AG10803 (cell line): ENCODE measurements at places on chromosomes 2 and 18.
A peak's percentile ranks its signal among the peaks of the same experiment; 100 is the strongest.

GRCh38 chr2:174771631-174772471 is 7.6 kb upstream of the CHRNA1 start:
- peak; percentile 91 for DNase-seq

- no peak for DNase-seq
Observed at GRCh38 chr18:65352186-65352585, 398.6 kb upstream of the CDH7 start.

DNA sequence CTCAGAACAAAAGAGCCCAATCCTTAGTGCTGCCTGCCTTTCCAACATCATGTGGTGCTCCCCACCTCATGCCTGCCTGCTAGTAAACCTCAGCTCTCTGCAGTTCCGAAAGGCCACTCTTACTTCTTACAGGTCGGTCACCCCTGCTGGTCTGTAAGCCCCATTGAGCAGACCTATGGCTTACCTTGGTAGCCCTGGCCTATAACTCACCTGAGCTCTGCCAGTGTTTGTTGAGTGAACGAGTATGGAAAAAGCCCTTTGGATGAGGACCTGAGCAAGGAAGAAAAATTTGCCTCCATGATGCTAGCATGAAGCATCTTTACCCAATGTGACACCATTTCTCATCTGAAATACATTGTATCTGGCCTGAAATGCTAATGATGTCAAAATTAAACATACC is 83.3 kb downstream of the LIPG start:
- DNase-seq = no peak

DNA sequence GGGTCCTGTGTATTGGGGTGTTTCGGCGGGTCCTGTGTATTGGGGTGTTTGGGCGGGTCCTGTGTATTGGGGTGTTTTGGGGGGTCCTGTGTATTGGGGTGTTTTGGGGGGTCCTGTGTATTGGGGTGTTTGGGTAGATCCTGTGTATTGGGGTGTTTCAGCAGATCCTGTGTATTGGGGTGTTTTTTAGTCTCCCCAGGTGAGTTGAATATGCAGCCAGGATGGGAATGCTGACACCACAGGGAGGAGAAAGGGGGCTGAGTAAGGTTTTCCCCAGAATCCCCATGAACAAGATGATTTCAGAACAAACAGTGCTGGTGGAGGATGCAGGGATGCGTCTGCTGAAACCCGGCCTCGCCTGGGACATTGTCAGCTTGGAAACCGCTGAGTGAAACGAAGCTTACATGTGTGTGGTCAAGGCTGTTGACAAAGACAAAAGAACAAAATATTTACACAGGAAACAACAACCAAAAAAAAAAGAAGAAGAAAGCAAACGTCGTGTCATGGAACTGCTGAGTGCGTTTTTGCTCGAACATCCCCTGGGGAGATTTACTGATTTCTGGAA is 88.5 kb upstream of the ODC1 start:
- no peak for DNase-seq

- DNase-seq = peak; percentile 73
Observed at GRCh38 chr2:191631754-191632153, 46.2 kb upstream of the NABP1 start.

DNA sequence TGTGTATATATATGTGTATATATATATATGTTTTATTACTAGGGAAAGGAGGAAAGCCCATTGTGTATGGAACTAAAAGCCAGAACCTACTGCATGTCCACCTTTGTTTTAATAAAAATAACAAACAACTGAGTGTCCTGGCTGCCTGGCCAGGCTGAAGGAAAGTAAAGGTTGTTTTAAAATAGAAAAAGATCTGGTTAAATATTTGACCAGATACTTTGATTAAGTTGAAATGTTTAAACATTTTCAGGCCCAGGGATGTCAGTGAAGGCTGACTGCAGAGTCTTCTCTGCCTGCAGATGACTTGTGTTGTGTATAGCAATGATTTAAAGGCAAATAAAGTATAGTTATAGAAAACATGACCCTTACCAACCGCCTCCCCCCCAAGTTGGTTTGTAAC is 22.8 kb downstream of the SPTBN1 start:
- DNase-seq = no peak

GRCh38 chr2:102592601-102593000 is 26.8 kb upstream of the SLC9A2 start:
- DNase-seq = no peak

DNA sequence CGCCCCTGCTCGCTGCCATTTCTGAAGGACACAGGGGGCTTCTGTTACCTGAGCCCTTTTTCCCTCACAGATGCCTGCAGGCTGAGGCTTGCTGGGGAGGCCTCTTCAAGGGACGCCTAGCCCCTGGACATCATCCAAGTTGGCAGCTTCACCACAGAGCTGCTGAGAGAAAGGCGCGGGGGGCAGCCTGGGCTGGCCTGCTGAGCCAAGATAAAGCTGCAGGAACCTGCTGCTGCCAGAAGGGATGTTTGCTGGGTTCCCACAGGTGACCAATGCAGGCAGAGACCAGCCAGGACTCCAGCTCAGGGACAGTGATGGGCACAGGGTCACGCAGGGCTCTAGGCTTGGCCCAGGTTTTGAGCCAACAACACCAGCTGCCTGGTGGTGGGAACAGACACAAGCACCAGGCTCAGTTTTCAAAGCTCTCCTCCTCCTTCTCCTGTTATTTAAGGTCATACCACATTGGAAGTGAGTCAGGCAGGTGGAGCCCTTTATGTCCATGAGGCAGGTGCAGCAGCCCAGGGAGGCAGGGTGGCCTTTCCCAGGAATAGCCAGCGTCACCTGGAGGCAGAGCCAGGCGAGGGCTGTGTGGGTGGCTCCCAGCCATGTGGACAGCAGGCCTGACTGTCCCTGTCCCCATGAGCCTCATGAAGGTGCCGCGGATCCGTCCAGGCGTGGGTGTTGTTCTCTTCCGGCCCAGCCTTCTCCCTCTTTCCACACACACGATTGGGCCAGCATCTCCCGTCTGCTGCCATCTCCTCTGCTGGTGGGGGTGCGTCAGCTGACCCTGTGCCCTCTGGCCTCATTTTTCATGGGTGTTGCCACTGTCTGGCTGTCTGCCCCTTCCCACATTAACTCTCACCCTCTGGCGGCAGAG is 515.5 kb upstream of the MYT1L start:
- no peak for DNase-seq

- no peak for DNase-seq
Observed at GRCh38 chr18:30920351-30920750, 122.2 kb downstream of the DSC3 start.

GRCh38 chr2:186784930-186785329 is 64.0 kb downstream of the ZSWIM2 start:
- DNase-seq = no peak

GRCh38 chr2:72927619-72928550 is 10.6 kb downstream of the EMX1 start:
- DNase-seq = no peak

GRCh38 chr2:58667137-58667774 is 426.1 kb upstream of the FANCL start:
- DNase-seq = no peak

GRCh38 chr2:234521536-234521935 is 24.7 kb upstream of the ARL4C start:
- no peak for DNase-seq

DNA sequence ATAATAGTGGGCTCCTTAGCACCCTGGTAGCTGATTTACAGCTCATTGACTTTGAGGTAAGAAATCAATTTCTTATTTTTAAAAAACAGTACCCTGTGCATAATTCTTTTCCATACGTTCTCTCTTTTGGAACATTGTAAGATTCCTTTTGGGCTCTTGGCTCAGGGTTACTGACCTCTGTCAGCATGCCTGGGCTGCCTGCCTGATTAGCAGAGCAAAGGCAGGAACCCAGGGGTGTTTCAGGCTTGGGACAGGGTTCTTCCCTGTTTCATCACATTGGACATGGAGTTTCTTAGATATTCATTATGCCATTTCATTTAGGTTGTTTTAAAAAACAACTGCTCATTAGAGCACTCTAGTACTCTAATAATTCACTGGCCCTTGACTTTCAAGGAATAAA is 73.8 kb upstream of the ITM2C start:
- no peak for DNase-seq

GRCh38 chr18:62587689-62588088 is 64.9 kb downstream of the ZCCHC2 start:
- no peak for DNase-seq

DNA sequence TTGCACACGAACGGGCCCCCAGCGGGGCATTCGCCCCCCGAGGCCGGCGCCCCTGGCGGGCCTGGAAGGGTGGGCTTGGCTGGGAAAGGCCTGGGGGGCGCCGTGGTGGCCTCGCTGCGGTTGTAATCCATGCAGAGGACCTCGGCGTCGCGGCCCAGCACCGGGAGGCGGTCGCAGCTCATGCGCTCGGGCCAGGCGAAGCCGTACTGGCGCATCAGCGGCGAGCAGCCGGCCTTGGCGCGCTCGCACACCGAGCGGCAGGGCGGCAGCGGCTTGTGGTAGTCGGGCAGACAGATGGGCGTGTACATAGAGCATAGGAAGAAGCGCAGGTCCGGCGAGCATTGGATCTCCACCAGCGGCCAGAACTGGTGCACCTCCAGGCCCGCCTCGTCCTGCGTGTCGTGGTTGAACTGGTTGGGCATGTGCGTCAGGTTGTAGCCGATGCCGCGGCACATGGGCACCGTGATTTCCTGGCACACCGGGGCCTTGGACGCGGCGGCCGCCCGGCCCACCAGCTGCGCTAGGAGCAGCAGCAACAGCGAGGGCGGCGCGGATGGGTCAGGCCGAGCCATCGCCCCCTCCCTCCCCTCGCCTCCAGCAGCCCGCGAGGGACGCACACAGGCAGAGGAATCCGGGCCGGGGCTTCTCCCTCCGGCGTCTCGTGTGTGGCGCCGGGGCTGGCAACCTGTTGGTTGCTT is 1.4 kb downstream of the FZD5 start:
- no peak for DNase-seq

GRCh38 chr2:233423552-233423860 is 69.2 kb downstream of the DGKD start:
- no peak for DNase-seq

GRCh38 chr2:18790509-18791171 is 201.3 kb upstream of the NT5C1B start:
- DNase-seq = no peak

DNA sequence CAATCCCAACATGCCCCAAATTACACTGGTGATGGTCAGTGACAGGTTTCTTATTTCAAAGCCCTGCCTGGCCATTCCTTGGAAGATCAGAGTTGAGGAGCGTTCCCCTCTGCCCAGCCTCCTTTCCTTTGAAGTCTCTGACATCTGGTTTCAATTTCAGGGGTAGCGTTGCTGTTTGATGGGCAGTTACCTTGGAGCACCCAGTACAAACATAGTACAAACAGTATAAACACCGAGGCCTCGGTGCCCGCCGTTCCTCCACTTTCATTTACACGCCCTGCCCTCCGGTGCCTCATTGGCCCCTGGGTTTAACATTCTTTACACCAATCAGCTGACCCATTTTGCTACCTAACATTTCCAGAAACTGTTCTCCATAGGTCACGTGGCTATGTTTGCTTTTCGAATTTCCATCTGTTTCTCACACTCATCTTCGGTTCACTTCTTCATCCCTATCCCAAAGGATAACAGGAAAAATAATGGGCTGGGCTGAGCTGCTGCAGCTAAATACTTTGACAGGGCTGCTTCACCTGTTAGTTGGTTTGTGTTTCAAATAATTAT is 65.6 kb downstream of the NRP2 start:
- no peak for DNase-seq

DNA sequence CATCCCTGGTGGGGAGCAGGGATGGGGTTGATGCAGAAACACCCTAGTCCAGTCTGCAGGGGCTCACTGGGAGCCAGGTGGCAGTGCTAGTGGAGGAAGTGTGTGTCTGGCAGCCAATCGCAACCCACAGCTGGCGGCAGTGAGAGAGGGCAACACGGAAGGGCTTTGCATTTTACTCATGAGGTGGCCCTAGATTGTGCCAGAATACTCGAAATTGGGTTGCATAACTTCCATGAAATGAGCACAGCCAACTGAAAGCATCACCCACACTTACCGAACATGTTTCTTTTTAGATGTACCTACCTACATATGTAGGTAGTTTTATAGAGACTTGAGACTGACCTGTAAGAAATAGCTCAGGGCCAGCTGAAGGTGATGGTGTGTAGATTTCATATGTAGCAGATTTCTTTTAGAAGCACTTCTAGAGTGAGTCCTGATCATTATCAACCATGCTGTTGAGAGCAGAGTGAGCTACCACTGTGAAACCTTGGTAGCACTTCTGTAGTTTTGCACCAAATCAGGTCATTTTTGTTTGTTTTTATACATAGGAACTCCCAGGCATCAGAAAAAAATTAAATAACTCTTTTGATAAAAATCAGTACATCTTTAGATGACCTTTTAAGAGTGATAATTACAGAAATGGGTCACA is 13.0 kb downstream of the IL18R1 start:
- DNase-seq = no peak

DNA sequence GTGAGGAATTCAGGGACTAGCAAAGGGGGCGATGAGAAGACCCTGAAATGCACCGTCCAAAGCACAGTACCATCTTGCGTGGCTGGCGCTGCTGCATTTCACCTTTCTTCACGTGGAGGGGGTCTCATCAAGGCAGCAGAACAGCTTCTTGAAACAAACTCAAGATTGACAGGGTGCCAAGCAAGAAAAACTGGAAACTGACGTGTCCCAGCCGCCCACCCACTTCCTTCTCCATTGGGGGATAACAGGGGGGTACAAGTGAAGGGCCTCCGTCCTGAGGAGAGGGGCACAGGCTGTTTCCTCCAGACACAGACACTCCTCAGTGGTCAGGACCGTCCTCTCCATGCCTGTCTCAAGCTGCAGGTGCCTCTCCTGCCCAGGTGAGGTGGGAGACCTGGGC is 32.5 kb downstream of the HDAC4 start:
- DNase-seq = no peak

DNA sequence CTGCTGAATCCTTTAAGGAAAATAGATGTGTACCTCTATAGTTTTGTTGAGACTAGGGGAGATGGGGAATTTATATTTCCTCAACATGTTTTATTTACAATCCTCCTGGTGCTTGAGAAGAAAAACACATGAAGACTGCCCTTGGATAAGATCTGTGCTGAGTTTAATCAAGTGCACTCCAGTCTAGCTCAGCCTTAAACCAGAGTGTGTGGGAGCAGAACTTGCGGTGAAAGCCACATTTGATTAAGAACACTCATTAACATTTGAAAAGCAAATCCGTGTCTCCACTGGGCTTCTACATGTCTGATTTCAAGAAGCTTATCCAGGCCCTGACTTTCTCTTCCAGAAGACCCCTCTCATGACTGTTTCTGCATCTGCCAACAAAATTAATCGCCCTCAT is 84.8 kb upstream of the ITGA6 start:
- DNase-seq = no peak

GRCh38 chr2:98556344-98557033 is 51.8 kb downstream of the COA5 start:
- no peak for DNase-seq

- DNase-seq = no peak
Observed at GRCh38 chr18:23227726-23228070, 92.4 kb downstream of the CABLES1 start.
